Vagina (tissue), 2 donors: ENCODE measurements at places on chromosomes 4 and X. TPM values are rescaled to one million over a fixed set of nuclear protein-coding genes. Genes with fewer than 3 reads are reported as not detected.

The EDA gene
- total RNA-seq, result 6.1 TPM

GRCh38 chr4:110669663-110670062 is 46.8 kb upstream of the PITX2 start:
- H3K4me1 ChIP-seq, result no peaks in the 10 kb centered on the region
- no peak overlapping the region for H3K27ac ChIP-seq
- H3K36me3 ChIP-seq, result no peaks in the 10 kb centered on the region
- H3K4me3 ChIP-seq, result no peak overlapping the region

DNA sequence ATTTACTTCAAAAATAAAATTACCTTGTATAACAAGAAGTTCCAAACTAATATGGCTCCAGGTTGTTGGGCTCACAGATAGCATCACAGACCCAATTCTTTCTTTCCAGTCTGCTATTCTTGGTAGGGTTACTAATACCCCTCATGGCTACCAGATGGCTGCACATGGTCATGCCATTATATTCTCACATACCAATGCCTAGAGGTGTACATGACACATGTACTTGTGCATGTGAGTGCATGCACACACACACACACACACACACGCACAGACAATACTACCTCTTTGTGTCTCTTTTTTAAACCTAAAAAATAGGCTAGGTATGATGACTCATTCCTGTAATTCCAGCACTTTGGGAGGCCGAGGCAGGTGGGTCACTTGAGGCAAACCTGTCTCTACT is 31.1 kb downstream of the FBXO8 start:
- DNase-seq, result no peak
- H3K36me3 ChIP-seq, result no peaks in the 10 kb centered on the region
- no peaks in the 10 kb centered on the region for H3K4me1 ChIP-seq
- H3K4me3 ChIP-seq, result no peak overlapping the region

- H3K4me3 ChIP-seq, result no peak overlapping the region
- no peak for DNase-seq
- no peaks in the 10 kb centered on the region for H3K4me1 ChIP-seq
- H3K27ac ChIP-seq, result no peak overlapping the region
- H3K27me3 ChIP-seq, result no peaks in the 10 kb centered on the region
Observed at GRCh38 chr4:108141213-108141950, 27.4 kb downstream of the LEF1 start.

DNA sequence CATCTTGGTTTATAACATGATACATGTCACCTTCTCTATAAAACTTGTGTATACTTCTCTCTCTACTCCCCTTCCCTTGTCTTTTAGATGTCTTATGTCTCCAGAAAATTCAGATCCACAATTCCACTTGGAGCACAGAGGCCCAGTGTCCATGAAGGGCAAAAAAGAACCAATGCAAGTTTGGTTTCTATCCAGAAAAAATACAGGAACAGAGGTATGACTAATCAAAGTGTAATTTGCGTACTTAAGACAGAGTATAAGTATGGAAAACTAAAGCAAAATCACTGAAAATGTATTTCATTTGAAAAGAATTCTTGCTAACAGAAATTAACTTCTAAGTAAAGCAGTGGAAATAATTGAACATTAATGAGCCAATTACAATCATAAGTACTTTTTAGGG is 46.2 kb downstream of the GUCY1B1 start:
- H3K27ac ChIP-seq, result no peak overlapping the region
- no peaks in the 10 kb centered on the region for H3K27me3 ChIP-seq
- no peak overlapping the region for H3K4me3 ChIP-seq
- H3K4me1 ChIP-seq, result no peaks in the 10 kb centered on the region

The PABPC1L2A gene
- total RNA-seq, result not detected

DNA sequence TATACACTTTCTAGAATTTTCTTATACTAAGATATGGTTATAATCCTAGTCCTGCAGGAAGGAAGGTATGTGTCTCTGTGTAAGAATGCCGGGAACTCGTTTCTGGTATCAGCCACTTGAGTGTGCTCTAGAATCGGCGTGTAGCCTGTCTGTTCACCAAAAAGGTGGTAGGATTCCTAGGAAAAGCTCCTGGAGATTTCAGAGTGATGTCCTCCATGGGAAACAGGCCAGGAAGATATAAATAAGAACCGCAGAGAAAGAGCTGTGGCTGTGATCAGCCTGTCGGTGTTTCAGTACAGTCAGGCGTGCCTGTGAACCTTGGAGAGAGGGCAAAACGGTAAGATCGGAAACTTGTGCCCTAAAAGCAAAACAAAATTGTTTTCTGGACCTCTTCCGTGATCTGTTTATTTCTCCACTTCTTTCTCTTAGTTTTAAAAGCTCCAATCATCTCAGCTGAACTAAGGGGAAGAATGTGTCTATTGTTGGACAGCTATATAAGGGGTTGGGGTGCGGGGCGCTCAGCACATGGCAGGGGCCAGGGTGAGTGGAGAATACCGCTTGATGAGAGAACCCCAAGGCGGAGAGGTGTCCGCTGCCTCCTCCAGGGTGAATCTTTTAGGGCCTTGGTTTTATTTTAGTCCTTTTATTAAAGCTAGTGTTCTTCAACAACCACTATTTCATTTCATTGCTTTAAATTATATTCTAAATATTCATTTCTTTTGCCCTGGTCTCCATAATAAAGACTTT is 303.8 kb upstream of the TENM3 start:
- no peaks in the 10 kb centered on the region for H3K36me3 ChIP-seq
- no peak overlapping the region for H3K27ac ChIP-seq
- DNase-seq, result no peak
- no peaks in the 10 kb centered on the region for H3K4me1 ChIP-seq
- no peaks in the 10 kb centered on the region for H3K27me3 ChIP-seq

The DCLK2 gene
- total RNA-seq, result 5.9 TPM

DNA sequence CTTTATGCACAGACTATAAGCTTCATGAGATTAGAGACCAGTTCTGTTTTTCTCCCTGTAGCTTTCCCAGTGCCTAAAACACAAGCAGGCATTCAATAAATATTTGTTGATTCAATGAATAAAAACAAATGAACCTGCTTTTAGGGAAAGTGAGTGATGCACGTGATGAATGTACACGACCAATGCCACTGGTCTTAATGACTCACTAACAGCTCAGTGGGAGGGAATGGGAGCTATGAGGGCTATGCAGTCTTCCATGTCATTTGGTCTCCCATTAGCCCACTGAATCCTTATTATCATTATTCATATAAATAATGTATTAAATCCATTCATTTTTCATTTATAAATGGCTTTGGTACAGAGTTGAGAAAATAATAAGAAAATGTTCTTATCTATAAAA is 247.4 kb downstream of the FBXO8 start:
- no peaks in the 10 kb centered on the region for H3K4me1 ChIP-seq
- no peak for DNase-seq
- no peaks in the 10 kb centered on the region for H3K27me3 ChIP-seq
- H3K4me3 ChIP-seq, result no peak overlapping the region

DNA sequence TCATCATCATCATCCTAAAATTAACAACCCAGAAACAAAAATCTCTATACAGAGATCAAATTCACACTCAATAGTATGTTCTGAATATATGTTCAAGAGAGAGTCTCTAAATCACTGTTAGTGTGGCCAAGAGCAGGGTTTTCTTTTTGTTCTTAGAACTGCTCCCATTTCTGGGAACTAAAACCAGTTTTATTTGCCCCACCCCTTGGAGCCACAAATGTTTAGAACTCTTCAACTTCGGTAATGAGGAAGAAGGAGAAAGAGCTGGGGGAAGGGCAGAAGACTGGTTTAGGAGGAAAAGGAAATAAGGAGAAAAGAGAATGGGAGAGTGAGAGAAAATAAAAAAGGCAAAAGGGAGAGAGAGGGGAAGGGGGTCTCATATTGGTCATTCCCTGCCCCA is 32.3 kb downstream of the CYBB start:
- H3K4me1 ChIP-seq, result no peaks in the 10 kb centered on the region
- no peaks in the 10 kb centered on the region for H3K27me3 ChIP-seq
- H3K27ac ChIP-seq, result no peak overlapping the region
- no peak for DNase-seq
- H3K4me3 ChIP-seq, result no peak overlapping the region
- no peaks in the 10 kb centered on the region for H3K36me3 ChIP-seq
